ENCODE measurements at places on chromosomes 12 and 14.

GRCh38 chr14:39169541-39169900, 612 bp downstream of the TRAPPC6B start:
- DNase-seq = no peak

DNA sequence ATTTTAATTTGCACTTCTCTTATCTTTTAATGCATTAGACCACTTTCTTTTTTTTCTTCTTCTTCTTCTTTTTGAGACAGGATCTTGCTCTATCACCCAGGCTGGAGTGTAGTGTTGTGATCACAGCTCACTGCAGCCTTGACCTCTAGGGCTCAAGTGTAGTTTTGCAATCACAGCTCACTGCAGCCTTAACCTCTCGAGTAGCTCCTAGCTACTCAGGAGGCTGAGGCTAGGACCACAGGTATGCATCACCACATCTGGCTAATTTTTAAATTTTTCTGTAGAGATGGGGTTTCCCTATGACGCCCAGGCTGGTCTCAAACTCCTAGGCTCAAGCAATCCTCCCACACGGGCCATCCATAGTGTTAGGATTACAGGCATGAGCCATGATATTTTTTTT, 12.7 kb downstream of the TMED8 start:
- DNase-seq = no peak

DNA sequence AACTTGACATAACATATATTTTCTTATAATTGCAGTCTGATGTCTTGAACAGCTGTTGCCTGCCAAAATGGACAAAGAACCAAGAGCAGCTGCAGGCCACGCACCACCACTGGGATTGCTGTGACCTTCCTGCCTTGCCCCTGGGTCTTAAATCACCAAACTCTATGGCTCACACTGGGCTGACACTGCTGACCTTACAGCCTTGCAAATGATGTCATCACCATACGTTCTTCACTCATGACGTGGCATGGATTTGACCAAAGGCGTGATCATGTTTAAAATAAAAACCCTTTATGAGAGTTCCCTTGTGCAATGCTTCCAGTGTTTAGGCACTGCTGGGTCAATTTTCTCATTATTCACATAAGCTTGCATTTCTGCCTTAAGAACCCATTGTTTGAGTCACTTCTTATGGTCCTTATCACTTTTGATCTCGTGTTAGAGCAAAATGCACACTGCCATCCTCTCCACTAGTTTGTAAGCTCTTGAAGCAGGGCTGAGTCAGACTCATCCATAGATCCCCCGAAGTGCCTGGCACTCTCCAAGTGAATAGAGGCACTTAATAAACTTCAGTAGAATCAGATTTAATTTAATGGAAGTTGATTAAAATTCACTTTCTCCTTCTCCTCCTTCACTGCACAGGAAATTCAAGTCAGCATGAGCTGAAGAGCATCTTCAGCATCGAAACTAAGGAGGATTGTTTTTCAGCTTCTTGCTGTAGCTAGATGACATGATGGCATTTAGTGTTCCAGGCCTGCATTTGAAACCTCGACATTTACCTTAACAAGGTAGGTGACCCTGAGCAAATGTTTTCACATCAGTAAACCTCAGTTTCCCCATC, 132.4 kb upstream of the PZP start:
- DNase-seq = no peak

GRCh38 chr12:115147916-115148315, 463.9 kb upstream of the TBX3 start:
- no peak for DNase-seq

- no peak for DNase-seq
Observed at GRCh38 chr14:50006141-50006540, 110.2 kb downstream of the VCPKMT start.

GRCh38 chr12:93944201-93944600, 204.2 kb upstream of the PLXNC1 start:
- no peak for DNase-seq

- DNase-seq = no peak
Observed at GRCh38 chr12:39061576-39061975, 156.2 kb upstream of the CPNE8 start.

GRCh38 chr14:96847451-96847850, 50.3 kb downstream of the VRK1 start:
- DNase-seq = no peak

DNA sequence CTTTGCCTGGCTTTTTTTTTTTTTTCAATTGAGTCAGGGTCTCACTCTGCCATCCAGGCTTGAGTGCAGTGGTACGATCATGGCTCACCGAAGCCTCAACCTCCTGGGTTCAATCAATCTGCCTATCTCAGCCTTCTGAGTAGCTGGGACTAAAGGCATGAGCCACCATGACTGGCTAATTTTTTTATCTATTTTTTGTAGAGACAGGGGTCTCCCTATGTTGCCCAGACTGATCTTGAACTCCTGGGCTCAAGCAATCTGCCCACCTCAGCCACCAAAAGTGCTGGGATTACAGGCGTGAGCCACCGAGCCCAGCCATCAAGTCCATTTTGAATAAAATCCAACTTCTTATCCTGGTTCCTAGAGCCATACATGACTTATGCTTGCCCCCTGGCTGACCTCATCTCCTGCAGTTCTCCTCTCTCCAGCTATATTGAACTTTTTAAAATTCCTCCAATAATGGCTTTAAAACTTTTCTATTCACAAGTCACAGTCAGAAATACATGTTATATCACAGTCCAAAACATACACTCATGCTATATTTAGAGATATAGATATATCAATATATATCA, 10.4 kb upstream of the RND1 start:
- no peak for DNase-seq

GRCh38 chr12:128180166-128180565, 86.8 kb upstream of the TMEM132C start:
- DNase-seq = no peak

DNA sequence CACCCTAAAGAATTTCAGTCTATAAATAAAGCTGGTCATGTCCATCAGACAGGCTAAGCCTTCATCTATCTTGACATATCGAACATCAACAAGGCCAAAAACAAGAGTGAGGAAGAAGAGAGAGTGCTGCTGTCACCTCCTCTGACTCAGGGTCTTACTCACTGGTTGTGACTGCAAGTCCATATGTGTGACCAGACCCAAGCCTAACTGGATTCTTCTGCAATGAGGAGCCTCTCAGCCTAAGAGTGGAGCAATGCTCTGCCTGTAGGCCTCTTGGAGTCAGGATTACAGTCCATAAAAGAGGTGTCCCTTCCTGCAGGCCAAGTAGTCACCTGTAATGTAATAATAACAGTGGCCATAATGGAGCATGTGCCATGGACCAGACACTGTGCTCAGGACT, 121.2 kb upstream of the SLC35F4 start:
- no peak for DNase-seq

DNA sequence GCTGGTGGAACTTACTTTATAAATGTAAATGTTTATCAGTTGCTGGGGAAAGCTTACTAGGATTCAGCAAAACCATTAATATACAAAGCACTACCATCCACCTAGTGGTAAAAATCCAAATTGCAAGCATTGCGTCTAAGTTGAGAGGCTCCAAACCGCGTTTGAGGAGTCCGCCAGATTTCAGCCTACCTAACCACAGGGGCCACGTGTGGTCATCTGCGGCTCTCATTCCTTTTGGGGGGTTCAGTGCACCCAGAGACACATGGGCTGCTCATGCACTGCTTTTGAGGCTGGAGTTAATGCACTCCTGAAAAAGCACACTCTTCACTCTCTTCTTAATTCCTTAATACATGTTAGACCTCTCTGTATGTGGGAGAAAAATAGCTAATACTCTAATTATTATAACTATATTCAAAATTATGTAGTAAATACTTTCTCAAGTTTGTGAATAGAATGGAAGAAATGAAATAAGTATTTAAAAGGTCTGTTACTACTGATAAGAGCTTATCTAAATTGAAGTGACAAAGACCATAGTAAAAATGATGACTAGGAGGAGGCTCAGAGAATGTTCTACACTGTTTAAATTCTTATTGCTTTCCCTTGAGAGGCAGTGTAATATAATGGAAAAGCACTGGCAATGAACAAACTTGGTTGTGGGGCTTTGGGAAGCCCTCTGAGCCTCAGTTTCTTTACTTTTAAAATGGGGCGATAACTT, 41.4 kb upstream of the MANSC4 start:
- peak; percentile 9 for DNase-seq

DNA sequence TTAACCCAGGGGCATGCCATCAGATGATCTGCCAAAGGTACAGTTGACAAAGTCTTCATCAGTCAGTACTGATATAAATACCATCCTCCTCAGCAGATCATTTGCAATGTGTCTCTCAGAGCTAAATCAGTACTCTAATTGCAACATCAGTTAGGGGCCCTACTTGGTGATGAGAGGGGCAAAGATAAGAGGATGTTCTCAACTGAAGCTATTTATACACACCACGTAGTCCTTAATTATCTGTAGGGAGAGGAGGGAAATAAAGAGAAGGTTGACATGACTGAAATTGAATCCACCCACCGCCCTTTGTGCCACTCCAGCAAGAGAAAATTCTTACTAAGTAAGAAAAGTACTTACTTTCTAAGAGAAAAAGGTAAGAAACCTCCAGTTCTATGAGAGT, 157.8 kb upstream of the NUDT4 start:
- no peak for DNase-seq

- no peak for DNase-seq
Observed at GRCh38 chr12:47207829-47208248, 128.1 kb upstream of the AMIGO2 start.

DNA sequence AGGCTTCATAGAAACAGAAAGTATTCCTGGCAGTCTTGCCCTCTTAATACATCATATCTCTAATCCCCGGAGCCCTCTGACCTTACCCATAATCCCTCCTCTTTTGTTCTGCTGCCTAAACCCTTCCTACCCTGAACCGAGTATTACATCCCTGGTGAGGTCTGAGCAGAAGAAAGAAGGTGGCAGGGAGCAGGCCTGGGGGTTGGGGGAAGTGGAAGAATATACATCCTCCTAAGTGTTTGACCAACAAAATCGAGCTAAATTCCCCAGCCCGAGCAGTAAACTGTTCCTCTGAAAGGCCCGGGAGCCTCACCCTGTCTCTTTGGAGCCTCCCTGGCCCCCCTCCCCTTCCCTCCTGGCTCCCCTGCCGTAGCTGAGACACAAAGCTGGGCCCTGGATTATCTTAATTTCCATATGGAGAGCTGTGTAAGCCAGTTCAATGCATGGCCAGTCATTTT, 192.6 kb upstream of the LHX5 start:
- DNase-seq = no peak

DNA sequence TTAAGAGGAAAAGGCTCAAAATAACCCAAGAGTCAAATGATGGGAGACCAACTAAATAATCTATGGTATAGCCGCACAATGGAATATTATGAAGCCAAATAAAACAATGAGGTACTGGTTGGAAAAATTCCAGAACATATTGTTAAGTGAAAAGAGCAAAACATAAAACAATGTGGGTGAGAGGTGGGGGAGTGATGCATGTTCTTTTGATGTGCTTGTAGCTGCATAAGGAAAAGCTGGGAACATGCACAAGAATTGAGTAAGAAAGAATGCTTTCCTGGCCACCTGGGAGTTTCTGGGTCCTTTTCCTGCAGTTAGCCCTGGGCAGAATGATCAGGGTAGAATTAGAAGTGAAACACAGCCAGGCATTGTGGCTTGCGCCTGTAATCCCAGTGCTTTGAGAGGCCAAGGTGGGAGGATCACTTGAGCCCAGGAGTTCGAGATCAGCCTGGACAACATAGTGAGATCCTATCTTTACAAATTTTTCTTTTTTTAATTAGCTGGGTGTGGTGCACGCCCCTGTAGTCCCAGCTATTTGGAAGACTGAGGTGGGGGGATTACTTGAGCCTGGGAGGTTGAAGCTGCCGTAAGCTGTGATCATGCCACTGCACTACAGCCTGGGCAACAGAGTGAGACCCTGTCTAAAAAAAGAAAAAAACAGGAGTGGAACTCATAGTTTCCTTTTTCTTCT, 7.9 kb downstream of the ABCB9 start:
- no peak for DNase-seq

GRCh38 chr12:110122929-110123328, 1.2 kb upstream of the IFT81 start:
- DNase-seq = no peak

DNA sequence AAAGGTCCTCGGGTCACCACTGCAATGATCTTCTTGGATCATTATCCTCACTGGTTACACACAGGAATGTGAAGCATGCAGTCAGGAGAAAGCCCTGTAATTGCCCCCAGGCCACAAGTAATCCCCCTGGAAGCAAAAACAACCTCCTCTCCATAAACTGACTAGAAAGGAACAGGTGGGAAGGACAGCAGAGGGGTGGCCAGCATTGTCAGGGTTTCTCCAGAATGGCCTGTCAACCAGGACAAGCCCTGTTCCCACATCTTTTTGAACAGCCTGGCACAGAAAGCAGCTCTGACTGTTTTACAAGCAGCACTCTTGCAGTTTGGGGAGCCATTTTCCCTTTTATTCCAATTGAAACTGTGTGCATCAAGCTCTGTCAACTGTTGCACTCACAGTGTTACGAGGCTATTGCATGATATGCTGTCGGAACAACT, 36.1 kb downstream of the TMCC3 start:
- no peak for DNase-seq

GRCh38 chr14:89027097-89027740, 202.8 kb downstream of the TTC8 start:
- DNase-seq = no peak

GRCh38 chr14:23377573-23378563, 1.0 kb downstream of the CMTM5 start:
- no peak for DNase-seq

DNA sequence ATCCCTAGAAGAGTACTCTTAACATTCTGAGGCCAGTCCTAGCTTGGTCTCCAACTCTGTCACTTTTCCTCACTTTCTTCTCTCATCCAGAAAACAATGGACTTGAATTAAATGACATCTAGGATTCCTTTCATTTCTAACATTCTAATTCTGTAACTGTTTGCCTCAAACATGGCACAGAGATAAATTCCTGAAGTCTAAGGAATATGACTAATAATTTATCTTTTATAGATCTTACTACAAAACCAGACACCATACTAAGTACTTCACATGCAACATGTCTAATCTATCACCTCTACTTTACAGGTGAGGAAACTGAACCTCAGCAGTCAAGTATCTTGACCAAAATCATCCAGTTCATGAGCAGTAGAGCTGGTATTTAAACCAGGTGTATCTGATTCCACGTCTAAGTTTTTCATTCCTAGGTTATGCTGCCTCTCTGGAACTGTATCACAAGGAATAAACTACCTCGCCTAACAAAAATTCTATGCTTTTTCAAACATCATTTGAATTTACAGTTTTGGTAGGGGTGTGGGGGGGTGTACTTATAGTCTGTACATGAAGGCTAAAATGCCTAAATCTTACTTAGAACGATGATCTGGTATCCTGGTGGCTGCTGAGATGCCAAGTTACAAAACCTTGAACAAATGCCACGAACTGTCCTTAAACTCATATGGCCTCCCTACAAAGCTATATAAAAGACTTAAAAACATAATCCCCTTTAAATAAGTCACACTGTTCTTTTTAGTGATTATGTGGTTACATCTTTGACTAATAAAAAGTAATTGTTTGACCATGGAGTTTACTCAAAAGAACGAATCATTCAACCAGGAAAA, 41.6 kb downstream of the ATXN2 start:
- DNase-seq = no peak
